Astrocyte of the spinal cord (primary cell): ENCODE measurements at places on chromosomes 6 and 20.
A peak's percentile ranks its signal among the peaks of the same experiment; 100 is the strongest.

DNA sequence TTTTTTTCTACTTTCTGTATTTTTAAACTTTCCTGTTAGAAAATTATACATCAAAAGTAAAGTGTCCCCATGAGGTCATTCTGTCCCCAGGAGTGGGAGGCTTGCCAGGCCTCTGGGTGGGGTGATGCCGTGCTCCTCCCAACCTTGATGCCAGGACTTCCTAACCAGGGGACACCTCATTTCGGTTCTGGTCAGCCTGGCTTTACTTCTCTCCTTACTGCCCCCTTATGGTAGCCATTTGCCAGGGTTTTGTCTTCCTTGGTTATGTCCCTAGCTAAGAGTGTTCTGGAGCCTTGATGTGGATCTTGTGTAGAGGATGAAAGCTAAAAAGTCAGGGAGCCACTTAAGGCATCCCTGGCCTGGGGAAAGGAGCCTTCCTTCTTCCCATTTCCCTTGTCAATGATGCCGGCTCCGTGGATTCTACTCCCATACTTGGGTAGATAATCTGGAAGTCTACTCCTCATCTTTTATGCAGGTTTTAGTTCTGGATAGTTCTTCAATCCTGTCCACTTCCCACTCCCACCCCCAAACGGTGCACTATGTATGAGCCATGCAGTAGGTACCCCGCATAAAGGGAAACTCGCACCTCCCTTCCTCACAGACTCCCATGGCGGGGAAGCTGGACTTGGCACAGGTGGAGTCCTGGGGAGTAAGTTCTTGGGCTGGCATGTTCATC lies 164.1 kb upstream of the SALL4 start:
- DNase-seq = peak; percentile 67

DNA sequence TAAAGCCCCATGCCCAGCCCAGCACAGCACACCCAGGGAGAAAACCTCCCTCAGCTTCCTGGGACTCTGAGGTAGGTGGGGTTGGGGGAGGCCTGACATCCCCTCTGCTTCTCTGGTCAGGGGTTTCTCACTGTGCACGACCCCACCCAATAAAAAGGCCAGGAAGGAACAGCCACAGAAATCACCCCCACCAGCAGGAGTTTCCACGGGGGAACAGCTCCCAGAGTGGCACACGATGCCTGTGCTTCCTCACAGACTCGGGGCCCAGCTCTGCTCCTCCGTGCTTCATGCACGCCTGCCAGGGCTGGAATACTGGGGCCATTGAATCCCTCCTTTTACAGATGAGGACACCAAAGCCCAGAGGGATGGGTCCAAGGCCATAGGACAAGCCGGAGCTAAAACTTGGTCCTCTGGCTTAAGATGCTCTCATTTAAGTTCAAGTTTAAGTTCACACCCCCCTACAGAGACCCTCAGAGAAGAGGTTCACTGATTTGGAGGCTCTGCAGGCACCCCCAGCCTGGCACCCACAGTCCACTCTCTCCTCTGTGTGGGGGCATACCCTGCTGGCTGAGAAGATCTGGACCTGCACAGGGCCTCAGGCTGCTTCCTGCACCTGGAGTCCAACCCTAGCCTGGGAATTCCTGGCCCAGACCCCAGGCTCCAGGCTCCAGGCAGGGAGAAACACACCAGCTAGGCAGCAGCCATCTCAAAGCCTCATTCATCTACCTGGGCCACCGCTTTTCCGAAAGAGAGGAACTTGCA lies 14.3 kb downstream of the ACSS1 start:
- no peak for DNase-seq

GRCh38 chr20:4083098-4083865 lies 67.9 kb upstream of the RNF24 start:
- no peak for DNase-seq

DNA sequence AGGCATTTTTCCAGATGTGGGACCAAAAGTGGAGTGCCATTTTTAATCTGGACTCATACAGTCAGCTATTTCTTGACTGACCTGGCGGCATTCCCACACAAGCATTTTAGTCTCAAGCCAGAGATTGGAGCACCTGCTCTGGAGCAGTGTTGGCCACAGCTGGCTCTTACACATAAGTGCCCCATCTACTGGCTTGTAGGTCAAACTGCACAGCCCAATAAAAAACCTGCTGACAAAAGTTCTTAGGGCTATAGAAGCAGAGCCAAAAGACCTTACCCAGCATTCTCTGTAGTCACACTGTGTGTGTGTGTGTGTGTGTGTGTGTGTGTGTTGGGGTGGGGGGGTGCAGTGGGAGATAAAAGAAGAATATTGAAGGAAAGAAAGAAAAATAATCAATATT lies 38.6 kb upstream of the SENP6 start:
- DNase-seq = peak; percentile 34

- no peak for DNase-seq
Measured at GRCh38 chr20:16955971-16956370, 207.8 kb downstream of the OTOR start.

DNA sequence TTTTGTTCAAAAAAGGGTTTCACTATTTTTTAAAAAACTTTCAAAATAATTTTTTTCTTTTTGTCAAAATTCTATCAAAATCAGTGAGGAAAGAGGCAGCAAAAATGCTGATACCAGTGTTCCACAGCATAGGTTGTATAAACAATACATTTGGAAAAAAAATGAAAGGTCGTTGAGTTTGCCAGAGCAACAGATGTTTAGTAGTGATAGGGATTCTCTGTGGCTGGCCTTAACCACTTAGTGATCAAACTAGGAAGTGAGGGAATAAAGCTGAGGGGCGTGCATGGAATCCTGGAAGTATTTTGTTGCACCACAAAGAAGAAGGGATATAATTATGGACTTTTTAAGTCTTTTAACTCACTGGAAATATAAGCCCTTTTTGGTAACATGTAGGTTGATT lies 555.3 kb upstream of the CHD6 start:
- no peak for DNase-seq

DNA sequence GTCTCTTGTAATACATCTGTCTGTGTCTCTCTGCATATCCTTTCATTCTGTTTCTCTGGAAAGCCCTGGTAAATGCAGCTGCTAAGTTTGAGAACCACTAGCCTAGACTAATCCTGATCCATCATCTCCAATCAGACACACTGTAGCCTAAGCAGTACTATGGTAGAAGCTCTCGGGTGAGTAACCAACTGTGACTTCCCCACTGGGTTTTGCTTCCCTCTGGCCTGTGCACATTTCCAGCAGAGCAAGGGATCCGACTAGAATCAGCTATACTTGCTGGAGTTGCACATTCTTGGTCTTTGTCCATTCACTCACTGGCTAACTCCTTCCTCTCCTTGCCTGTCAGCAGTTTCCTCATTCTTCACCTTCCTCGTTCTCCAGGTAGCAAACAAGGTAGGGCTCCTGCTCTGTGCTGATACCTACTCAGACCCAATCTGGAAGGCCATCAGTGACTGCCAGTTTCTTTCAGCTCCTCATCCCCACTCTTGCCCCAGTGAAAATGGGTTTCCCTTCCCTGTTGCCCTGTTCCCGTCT lies 184.2 kb downstream of the PLCB4 start:
- DNase-seq = no peak

GRCh38 chr6:39213195-39213920 lies 15.9 kb downstream of the KCNK5 start:
- no peak for DNase-seq

GRCh38 chr6:42821341-42821668 lies 39.5 kb downstream of the BICRAL start:
- DNase-seq = no peak

DNA sequence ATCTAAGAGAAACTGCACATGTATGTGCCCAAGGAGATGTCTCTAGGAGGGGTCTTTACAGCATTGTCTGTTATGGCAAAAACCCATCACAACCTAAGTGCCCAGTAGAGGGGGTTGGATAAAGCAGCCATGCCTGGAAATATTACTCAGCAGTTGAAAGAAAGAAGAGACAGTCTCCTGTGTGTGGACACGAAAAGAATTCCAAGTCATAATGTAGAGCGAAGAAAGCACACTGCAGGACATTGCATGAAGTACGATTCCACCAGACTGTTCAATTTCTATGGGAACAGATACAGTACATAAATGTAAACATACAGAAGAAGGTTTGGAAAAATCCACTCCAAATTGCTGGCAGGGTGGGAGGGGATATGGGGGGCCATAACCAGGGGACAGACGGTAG lies 7.3 kb upstream of the TGM2 start:
- peak; percentile 69 for DNase-seq

DNA sequence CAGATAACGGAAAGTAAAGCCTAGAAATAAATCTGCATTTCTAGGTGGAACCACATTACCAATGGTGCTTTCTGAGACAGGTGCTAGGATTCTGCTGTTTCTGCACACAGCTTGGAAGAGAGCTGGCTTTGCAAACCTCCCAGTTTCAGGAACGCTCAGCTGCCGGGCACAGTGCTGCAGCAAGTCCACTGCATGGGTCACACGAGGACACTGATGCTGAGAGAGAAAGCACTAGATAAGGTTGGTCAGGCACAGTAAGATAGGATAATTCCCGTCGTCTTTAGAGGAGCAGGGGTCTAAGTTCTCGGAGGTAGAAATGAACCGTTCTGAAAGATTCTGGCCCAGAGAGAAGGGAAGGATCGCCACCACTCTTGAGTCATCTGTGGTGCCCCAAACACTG lies 11.0 kb downstream of the UNC93A start:
- no peak for DNase-seq

- DNase-seq = no peak
Measured at GRCh38 chr6:110484321-110484720, 7.9 kb upstream of the SLC22A16 start.

DNA sequence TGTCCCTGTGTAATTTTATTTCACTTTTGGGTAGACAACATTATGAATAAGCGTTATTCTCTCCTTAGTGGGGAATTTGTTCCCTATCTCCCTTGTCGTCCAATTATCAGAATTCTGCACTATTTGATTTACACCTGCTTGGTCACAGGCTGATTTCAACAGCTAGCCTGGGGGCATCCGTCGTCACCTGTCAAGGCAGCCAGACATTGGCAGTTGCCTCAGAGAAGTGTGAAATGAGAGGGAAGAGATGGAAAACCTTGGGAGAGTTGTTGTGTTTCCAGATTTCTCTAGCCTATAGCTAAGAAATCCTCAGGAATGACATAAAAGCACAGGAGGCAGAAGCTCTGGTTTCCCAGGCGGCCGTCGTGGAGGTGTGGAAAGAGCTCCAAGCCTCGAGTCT lies 891 bp upstream of the GHRH start:
- DNase-seq = no peak

- no peak for DNase-seq
Measured at GRCh38 chr6:107368471-107368870, 90.9 kb downstream of the PDSS2 start.

- DNase-seq = no peak
Measured at GRCh38 chr6:50842446-50842845, 23.8 kb downstream of the TFAP2B start.

DNA sequence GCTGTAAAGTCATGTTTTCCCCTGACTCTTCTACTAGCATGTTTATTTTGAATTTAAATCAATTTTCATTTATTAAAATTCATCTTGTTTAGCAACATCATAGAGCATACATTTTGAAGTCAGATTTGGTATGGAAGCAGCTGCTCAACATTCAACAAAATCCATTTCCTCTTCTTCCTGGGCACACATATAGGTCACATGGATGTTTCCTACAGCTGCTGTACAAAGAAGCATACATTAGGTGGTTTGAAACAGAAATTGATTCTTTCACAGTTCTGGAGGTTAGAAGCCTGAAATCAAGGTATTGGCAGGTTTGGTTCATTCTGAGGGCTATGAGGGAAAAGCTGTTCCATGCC lies 495.2 kb downstream of the RFPL4B start:
- DNase-seq = no peak

- no peak for DNase-seq
Measured at GRCh38 chr6:15370733-15371671, 125.1 kb downstream of the JARID2 start.

- no peak for DNase-seq
Measured at GRCh38 chr20:23138226-23138625, 52.1 kb upstream of the CD93 start.

DNA sequence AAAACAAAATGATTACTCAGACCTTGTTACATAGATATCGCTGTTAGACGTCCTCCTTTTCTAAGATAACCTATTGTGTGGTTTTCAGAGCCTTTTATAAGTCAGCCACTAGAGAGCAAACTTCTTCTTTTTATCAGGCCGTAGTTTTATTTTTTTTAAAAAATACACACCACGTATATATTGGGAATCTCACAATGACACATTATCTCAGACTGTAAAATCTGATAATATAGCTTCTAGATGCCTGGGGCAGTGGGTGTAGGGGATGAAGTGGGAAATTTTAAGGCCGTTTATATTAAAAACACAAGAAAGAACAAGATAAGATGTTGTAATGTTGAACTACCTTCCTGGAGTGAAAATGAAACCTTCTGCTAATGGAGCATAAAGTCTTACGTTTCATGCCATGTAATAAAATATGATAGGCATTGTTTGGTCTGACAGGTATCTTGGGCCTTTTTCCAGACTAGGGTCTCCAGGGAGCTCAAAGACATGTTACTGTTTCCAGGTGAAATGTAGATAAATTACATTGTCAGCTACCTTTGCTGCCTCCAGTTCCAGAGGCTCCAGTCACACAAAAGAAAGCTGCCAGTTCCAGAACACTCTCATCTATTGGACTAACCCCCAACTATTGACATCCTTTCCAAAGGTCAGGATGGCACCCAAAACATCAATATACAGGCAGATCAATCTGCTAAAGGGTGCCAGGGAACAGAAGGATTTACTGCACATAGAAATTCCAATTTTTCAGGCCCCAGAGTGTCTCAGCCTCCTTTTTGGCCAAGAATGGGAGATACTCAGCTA lies 130.2 kb upstream of the AKIRIN2 start:
- peak; percentile 56 for DNase-seq

- DNase-seq = no peak
Measured at GRCh38 chr6:85465762-85466161, 15.9 kb downstream of the NT5E start.

DNA sequence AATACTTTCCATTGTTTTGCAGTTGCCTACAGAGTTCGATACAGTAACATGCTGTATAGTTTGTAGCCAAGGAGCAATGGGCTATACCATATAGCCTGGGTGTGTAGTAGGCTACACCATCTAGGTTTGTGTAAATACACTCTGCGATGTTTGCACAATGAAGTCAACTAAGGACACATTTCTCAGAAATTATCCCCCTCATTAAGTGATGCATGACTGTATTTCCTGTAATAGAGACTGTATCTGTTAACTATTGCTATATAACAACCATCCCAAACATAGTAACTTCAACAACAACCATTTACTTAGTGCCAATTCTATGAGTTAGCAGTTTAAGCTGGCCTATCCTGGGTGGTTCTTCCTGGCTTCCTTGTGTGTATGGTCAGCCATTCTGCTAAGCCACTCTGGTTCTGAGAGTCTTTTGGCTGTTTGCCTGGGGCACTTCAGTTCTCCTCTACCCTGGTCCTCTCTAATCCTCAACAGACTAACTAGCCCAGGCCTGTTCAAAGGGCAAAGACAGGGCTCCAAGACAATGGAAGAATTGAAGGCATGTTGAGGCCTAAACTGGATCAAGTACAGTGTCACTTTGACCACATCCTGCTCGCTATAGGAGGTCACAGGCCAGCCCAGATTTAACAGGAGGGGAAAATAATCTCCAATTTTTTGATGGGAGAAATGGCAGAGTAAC lies 124.0 kb downstream of the PLCB1 start:
- no peak for DNase-seq

GRCh38 chr6:153038378-153039057 lies 36.0 kb upstream of the MTRF1L start:
- peak; percentile 56 for DNase-seq
